ENCODE measurements at places on chromosomes 12 and 14.

DNA sequence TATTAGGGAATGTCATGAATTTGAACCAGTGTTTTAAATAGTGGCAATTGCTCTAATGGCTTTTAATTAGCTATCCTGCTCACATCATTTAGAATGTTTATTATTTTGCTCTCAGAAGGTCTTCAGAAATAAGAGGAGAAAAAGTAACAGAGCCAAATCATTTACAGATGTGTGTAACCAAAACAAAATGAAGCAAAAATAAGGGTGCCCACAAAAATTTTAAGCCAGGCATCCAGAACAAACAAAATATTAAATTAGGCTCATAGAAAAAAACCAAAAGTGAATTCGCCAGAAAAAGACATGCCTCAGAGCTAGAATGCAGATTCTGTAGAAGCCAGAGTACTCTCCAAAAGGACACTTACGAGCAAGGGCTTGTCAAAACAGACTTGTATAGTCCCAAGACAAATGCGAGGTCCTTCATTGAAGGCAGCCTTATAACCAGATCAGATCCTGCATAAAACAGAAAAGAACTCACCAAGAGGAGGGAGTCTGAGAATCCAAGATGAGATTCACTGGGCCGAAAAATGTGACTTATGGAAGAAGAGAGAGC is 20.2 kb upstream of the SERPINA1 start:
- DNase-seq: no peak

- no peak for DNase-seq
Measured at GRCh38 chr12:104514092-104514810, 57.5 kb downstream of the CHST11 start.

- DNase-seq: no peak
Measured at GRCh38 chr12:63998584-63998983, 154.1 kb downstream of the SRGAP1 start.

- DNase-seq: no peak
Measured at GRCh38 chr14:100256339-100256895, 17.5 kb downstream of the YY1 start.

GRCh38 chr12:32104572-32105355 is 1.9 kb upstream of the BICD1 start:
- no peak for DNase-seq
